ENCODE measurements at places on chromosomes 1 and 21.

GRCh38 chr1:89129911-89130310 is 4.0 kb upstream of the GBP2 start:
- no peak for DNase-seq

DNA sequence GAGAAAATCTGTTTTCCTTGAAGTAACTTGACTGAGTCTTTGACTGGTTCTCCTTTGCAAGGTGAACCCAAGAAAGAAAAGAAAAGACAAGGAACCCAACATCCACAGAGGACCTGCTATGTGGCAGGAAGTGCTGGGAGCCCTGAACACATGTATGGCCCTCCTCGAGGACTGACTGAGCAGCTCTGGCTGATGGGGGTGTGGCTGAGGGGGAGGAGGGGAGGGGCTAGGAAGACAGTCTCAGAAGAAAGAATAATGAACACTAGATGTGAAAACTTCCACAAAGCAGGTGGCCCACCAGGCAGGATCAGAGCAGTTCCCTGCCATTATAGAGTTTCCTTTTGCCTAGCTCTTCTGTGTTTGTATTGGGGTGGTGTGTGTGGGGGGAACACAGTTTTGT is 26.1 kb downstream of the NENF start:
- no peak for DNase-seq

- no peak for DNase-seq
Measured at GRCh38 chr1:182299728-182300616, 91.6 kb downstream of the GLUL start.

- no peak for DNase-seq
Measured at GRCh38 chr21:31914472-31914871, 41.7 kb downstream of the HUNK start.

GRCh38 chr1:234409328-234409727 is 36.1 kb downstream of the COA6 start:
- no peak for DNase-seq

GRCh38 chr21:45499970-45500577 is 42.2 kb downstream of the SLC19A1 start:
- DNase-seq = no peak

- DNase-seq = no peak
Measured at GRCh38 chr21:27515676-27516075, 548.8 kb upstream of the ADAMTS5 start.

DNA sequence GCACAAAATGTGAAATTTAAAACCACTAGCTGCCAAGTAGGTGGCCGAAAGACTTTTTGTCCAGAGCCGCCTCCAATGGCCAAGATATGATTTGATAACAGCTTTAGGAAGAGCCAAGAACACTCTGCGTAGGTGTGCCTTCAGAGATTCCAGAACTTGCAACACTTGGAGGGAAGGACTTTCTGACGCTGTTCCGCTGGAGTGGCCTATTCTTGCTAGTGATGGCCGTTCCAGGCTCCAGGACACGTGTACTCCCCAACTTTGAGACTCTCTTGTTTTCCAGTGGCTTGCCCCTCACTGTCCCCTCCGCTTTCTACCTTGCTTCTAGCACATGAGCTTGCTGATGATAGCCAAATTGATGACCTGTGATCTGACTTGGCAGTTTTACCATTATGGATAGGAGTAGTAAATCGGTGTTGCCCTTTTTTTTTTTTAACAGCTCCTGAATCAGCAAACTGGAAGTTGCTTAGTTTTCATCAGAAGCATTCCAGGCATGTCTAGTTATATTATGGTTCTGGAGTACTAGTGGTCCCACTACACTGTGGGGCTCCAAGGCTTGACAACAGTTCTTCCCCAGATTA is 1.0 kb downstream of the PRDX6 start:
- no peak for DNase-seq

- DNase-seq = no peak
Measured at GRCh38 chr1:44532567-44532944, 127.5 kb downstream of the RNF220 start.

DNA sequence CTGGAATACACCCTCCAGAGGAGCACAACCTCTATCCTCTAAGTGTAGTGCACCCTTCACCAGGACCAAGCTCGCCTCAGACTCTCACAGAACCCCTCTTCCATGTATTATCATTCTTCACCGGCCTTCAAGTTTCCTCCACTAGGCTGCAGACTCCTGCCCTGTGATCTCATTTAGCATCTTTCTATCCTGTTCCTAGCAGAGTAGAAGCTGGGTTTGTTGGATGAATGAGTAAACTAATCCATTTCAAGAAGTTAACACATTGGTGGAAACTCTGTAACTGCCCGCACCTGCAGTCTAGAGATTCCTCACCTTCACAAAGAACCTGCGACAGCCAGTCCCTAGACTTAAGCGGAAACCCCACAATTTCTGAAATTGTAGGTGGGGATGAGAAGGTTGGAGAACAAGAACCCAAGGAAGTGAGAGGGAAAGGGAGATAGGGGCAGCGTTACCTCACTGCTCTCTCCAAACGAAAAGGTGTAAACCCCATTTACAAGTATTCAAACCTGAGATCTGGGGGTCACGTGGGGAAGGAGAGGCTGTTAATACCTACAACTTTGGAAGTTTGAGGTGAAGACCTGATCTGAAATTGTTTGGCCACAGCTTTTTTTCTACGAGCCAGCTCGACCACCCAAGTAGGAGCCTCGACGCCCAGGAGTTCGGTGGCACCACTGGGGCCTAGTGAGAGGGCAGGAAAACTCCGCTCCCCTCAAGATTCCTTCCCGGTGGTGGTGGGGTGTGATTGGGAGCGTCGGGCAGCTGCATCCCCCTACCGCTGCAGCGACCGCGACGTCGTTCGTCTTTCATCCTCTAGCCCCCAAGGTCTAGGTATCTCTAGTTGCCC is 1.2 kb downstream of the PTPN14 start:
- DNase-seq = no peak

Measured in NCI-H187 (cell line).